ENCODE measurements at places on chromosomes 5 and 9.

- no peak for DNase-seq
Measured at GRCh38 chr9:7996558-7996957, 197.0 kb upstream of the DMAC1 start.

DNA sequence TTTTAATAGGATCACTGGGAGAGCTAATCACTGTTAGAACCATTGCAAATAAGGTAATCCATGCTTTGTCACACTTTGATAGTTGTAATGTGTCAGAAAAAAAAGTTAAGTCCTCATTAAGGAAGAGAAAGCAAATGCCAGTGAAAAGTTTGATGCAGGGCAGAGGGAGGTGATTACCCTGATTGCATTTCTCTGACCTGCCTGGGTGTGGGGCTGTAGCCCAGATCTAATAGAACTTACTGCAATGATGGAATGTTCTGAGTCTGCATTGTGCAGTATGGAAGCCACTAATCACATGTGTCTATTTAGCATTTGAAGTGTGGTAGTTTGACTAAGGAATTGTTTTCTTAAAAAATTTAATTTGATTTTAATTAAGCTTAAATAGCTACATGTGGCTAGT is 202.7 kb downstream of the ATP10B start:
- DNase-seq, result no peak

DNA sequence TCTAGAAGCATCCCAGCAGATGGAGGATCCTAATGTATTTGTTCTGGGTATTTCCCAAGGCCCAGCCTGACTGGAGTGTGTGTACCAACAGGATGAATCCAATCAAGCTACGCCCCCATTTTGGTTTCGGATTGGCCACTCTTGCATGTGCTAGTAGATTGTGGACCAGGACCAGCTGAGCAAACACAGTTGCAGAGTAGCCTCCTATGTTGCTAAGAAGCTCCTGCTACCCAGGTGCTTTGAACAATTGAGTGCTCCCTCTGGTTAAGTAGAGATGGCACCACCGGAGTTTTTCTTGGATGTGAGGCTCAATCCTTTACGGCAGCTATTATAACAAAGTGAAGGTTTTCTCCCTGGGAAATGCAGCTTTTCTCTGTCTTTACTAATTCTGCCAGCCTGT is 204.5 kb downstream of the NTRK2 start:
- DNase-seq, result no peak

GRCh38 chr9:119283078-119283794 is 86.0 kb downstream of the BRINP1 start:
- peak; percentile 34 for DNase-seq

Measured in left ventricle myocardium superior (tissue), 1 donor.